ENCODE measurements at places on chromosomes 6 and 20.
A peak's percentile ranks its signal among the peaks of the same experiment; 100 is the strongest.

DNA sequence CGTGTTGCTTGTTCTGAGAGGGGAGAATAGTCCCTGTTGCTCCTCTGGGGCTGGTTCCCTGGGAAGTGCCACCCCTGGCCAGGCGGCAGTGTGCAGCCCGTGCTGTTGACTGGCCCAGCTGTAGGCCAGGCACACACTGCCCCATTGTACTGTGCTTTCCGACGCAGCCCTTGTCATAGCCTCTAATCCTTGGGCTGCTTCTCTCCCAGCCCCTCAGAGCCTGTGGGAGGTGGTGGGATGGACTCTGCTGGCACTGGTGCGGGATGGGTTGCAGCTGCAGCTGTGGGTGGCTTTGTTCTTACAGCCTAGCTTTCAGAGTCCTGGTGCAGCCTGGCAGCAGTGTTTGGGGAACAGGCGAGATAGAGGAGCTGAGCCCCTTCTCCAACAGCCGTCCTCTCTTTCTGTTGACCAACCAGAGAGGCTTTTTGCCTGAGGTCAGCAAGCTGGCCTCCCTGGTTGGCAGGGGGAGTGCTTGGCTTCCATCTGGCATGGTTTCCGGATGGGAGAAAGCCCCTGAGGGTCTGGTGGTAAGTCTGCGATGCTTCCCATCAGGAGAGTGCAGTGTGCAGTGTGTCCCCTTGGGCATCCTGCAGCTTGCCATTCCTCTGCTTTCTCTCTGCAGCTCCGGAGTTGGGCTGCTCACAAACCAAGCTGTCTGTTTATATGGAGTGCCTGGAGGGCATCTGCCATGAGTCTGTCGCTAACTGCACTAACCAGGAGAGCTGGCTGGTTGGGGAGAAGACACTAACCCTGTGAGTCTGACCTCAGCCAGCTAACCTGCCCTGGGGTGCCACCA is 12.1 kb downstream of the TJAP1 start:
- DNase-seq, result no peak

DNA sequence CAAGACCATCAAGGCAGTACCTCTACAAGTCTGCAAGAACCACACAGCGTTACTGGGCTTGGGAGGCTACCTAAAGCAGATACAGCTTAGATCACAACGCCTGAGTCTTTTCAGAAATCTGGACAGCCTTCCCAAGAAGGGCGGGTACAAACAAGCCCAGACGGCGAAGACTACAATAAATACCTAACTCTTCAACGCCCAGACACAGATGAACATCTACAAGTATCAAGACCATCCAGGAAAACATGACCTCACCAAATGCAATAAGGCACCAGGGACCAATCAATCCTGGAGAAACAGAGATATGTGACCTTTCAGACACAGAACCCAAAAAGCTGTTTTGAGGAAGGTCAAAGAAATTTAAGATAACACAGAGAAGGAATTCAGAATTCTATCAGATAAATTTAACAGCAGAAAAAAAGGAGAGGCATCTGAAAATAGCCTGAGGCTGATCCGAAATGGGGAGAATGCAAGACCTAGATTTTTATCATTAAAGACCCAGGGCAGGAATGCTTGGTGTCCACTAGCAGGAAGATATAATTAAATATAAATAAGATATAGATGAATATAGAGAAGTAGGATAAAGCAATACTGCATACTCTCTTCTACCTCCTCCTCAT is 131.7 kb upstream of the COL21A1 start:
- DNase-seq, result no peak

- DNase-seq, result no peak
These were observed 5.2 kb upstream of the GOPC start for GRCh38 chr6:117607511-117607910.

- no peak for DNase-seq
These were observed 66.9 kb upstream of the FABP7 start for GRCh38 chr6:122712448-122713137.

- DNase-seq, result no peak
These were observed 303.7 kb downstream of the ESR1 start for GRCh38 chr6:152110886-152111820.

GRCh38 chr6:10583509-10583901 is 62.4 kb downstream of the GCNT2 start:
- DNase-seq, result peak; percentile 37

- no peak for DNase-seq
These were observed 22.8 kb upstream of the CRIP3 start for GRCh38 chr6:43331470-43331869.
